NCI-H524 treated with DMSO at 0.1 percent for 48 hours (cell line): ENCODE measurements at places on chromosomes 5 and 9.
A peak's percentile ranks its signal among the peaks of the same experiment; 100 is the strongest.

DNA sequence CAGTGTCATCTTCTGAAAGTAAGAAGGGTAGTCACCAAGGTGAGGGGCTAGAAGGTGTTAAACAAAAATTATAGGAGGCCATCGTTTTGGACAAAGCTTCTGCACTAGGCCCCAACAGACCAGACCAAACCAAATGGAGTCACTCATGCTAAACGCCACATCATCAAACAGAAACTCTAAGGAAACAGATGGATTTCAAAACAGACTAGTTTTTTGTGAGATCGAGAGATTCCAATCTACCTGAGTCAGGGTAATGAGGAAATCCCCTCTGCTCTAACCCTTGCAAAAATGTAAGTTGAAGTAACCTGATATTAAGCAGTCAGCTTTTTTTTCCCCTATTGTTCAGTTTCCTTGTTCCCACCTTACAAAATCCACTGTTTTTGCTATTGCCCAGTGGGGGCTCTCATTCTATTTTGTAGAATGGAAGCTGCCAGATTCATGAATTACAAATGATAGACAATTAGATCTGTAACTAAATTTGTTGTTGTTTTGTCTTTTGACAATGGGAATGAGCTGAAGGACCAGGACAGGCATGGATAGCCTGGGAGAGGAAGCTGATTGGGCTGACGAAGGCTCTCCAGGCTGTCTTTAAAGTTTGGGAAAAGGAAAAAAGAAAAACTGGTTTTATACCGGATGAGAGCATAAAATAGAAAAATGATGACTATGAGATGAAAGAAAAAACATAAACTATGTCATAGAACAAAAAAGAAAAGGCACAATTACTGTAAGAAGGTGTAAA is 94.7 kb upstream of the ADAMTSL1 start:
- DNase-seq: no peak

GRCh38 chr5:124718380-124718789 is 28.1 kb downstream of the ZNF608 start:
- peak; percentile 82 for DNase-seq

DNA sequence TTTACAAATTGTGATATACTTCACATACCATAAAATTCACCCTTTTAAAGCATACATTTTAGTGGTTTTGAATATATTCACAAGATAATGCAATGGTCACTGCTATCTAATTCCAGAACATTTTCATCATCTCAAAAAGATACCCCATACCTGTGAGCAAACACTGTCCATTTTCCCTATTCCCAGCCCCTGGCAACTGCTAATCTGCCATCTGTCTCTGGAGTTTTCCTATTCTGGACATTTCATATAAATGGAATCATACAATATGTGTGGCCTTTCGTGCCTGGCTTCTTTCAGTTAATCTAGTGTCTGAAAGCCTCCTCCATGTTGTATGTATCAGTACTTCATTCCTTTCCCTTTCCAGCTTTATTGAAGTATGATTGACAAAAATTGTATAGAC is 14.7 kb downstream of the SNX30 start:
- no peak for DNase-seq

DNA sequence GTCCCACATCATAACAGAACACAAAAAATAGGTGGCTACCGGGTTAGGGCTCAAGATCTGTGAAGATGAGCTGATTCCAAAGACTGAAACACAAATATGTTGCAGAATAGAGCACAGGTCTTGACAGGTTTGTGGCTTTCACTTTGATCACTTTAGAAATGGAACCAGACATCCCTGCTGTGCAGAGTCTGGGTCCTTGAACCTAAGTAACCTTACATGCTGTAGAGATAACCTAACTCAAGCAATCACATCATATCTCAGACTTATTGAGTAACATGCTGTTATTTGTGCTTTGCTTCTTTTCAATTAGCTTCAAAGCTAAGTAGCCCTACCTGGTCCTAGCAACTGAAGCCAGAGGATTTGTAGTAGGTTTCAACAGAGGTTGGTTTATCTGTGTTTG is 24.3 kb downstream of the FBXW2 start:
- DNase-seq: no peak

DNA sequence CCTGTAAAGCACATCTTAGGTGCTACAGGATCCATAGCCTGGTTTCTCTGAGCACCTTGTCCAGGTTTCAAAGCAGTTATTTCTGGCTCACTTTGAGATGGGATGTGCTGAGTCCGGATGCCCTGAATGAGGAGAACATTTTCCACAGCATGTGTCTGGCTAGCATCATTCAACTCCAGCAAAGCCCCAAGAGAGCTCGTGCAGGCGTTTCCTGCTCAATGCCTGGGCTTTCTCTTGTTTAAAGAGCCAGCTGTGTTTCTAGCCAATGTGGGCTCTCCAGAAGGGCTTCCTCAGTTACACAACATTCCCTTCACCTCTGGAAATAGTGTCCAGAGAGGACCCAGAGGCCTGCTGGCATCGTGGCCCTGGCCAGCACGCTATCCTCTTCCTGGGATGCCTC is 411.7 kb downstream of the DMAC1 start:
- DNase-seq: no peak

- DNase-seq: no peak
These were observed 135.2 kb upstream of the SLC24A2 start for GRCh38 chr9:19924080-19924479.

- no peak for DNase-seq
These were observed 1171.2 kb downstream of the CDH12 start for GRCh38 chr5:21681911-21682310.

DNA sequence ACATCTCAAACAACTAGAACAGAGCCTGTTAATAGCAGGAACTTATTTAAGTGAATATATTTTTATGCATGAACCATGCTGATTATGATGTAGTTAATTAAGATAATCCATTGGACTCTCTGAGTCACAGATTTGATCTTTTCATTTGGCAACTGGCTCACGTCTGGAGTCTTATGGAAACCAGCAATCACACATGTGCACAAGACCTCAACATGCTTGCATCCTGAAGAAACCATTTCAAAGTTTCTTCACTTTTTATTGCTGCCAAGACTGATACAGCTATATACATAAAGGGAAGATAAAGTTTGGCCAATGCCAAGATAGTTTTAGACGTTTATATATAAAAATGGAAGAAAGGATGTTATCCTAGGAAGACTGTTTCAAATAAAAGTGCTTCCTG is 13.3 kb upstream of the C9 start:
- DNase-seq: no peak

DNA sequence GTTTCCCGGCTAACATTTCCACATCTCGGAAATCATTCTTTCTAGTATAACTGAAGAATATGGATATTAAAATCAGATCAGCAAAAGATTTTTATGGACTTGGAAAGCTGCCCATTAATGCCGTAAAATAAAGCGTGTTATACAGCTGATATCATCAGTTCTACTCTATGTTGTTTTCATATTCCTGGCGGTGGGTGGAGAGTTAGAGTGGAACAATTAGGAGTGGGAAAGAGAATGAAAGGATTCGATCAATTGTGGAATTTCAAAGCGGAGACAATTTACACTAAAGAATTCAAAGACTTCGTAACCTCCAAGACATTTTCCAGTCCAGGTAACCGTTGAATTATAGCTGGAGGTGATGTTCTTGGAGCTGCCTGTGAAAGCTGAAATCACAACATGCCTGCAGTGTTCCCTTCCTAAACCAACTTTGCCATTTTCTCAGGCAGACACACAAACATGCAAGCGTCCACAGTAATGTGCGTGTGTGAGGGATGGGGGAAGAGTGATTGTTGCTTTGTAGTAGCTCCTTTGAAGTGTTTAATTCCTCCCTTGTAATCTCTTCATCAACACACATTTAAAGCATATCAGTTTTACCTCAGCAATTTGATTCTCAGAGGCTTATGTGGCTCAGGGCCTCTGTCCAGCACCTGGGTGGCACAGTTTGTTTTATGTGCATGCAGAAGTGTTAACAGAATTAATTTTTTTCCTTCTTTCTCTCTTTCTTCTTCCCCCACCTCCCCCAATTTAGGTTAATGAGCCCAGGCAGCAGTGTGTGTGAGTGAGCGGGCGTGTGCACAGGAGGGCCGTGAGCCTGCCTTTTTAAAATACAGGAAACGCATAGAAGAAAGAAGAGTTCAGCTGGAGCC is 544.1 kb downstream of the RAB3C start:
- no peak for DNase-seq

DNA sequence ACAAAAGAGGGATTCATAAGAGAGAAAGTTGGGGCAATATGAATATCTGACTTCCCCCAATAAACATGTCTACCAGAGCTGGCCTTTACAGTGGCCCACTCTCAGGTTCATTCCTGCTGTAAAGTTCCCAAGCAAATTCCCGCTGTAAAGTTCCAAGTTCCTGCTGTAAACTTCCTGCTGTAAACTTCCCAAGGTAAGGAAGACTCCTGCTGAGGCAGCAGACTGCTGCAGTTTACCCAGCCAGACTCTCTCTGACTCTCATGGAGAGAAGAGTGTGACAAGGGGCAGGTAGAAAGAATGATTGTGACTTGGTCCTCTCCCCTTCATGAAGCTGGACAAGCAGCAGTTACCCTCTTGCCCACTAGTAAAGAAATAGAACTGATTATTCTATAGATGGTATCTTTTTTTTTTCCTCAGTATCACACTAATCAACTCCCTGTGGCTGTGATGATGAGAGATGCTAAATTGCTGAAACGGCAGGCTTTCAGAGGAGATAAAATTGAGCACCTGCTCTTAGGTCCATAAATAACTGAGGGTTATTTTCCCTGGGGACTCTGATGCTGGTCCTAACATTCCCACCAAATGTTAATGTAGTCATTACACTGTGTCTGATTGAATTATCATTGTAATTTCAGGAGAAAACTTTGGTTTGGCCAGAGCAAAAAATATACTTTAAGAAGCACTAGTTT is 220.4 kb downstream of the PARP8 start:
- DNase-seq: no peak
